Left cardiac atrium (tissue), 4 donors: ENCODE measurements at places on chromosomes 5 and 9.

DNA sequence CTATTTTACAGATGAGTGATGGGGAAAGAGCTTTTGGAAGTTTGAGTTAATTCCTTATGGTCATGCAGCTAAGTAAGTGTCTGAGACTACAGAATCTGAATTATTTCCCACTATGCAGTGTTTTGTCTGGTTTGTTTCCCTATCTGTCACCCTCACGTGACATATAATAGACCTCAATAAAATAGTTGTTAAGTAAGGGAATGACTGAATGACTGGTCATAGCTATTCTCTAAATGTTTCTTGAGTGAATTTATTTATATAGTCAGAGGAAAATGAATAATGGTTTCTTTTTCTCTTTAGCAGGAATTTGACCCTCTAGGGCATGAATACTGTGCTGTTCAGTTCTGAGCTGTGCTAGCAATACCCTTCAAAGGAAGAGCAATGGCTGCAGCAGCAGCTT, 10.3 kb downstream of the TRIM32 start:
- DNase-seq = no peak

DNA sequence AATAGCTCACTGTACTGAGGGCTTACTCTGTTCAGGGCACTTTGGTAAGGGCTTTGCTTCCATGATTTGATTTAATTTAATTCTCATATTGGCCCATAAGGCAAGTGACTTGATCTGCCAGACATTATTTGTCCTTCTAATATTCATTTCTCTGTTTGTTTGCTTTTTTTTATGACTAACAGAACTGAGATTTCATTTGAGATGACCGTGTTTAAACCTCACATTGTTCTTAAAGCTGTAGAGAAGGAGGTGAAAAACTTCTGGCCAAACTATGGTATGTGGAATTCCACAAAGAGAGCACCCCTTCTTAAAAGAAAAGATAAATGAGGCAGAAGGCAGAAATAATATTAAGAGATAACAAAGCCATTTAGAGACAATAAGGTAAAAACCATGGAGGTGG, 775.6 kb upstream of the ACO1 start:
- DNase-seq = no peak

DNA sequence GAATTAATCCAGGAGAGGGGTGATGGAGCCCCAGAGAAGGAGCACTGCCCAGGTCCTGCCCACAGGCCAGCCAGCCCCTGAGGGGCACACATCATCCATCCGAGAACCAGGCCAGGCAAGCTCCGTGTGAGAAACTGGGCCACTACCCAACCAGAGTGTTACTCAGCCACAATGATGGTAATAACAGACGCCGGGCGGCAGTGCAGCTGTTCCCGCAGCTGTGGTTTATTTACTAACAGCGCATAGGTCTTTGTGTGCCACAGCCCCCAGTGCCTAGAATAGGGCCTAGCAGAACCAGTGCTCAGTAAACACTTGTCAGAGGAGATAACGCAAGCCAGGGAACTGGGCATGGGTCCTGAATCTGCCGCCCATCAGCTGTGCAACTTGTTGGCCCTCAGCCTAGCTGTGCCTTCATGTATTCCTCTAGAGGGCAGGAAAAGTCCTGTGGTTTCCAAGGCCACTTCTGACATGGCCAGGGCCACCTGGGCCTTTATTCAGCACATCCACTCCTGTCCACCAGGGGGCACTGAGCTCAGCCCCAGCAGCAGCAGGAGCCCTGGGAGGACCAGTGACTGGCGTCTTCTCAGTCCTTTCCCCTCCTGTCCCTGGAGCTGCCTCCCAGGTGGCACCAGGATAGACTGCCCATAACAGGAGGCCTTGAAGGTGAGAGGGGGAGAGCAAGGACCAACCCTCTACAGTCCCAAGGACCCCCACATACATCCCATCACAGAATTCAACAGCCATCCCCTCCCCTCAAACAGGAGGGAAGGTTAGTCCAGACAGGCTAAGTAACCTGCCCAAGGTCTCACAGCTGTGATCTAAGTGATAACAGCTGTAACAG, 2.1 kb downstream of the MXD3 start:
- DNase-seq = peak; percentile 67

DNA sequence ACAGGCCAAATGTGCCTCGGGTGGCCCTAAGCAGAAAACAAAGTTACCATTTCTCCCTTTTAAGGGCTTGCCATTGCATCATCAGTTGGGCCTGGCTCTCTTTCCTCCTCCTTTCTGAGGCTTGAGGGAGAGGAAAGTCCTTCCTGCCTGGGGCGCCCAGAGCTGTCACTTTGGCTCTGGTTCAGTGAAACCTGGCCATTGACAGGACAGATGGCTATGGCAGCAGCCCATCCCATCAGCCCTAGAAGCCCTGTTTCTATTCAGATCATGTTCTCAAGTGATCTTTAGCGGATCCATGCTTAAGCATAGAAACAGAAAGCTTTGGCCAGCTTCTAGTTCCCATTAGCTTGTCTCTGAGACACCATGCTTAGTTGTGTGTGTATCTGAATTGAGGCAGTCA, 293.4 kb downstream of the YTHDC2 start:
- DNase-seq = peak; percentile 30

- DNase-seq = peak; percentile 50
Measured at GRCh38 chr5:77852514-77853352, 76.6 kb upstream of the TBCA start.

GRCh38 chr5:17058438-17058837, 122.3 kb upstream of the MYO10 start:
- DNase-seq = no peak

- DNase-seq = peak; percentile 22
Measured at GRCh38 chr9:27460226-27461023, 63.7 kb upstream of the IFNK start.

GRCh38 chr9:136241542-136241941, 4.1 kb downstream of the QSOX2 start:
- no peak for DNase-seq
